Astrocyte (in vitro differentiated cells and primary cell): ENCODE measurements at places on chromosomes 2 and 18. TPM values are rescaled to one million over a fixed set of nuclear protein-coding genes. Genes with fewer than 3 reads are reported as not detected.
A peak's percentile ranks its signal among the peaks of the same experiment; 100 is the strongest.

DNA sequence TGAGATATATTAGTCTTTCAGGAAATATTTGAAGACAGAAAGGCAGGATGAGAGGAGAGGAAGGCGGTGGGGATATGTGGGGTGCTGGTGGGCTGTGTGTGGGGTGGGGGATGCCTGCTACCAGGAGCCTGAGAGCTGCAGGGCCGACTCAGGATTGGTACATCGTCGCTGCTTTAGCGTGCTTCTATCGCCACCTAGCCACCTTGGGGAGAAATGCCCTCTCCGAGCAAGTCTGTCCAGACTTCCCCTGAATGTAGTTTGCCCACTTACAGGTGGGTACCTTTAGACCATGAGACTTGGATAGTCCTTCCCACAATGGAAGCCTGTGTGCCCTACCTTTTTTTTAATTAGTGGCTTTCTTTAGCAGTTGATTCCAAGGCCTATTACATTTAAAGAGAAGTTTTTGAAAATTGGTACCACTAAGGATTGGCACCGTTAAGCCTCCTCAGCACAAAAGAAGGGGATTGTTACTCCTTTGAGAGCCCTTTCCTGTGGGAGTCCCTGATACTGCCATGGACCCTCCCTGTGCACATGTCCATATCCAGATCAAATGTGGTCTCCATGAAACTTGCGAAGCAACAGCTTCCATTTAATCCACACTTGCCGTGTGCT, 114.1 kb upstream of the NDUFV2 start:
- H3K36me3 ChIP-seq: no peaks in the 10 kb centered on the region
- H3K27ac ChIP-seq: no peak overlapping the region
- no peak overlapping the region for H3K4me3 ChIP-seq
- H3K4me1 ChIP-seq: peaks cover 13% of the 10 kb centered on the region
- no peak for DNase-seq
- no peaks in the 10 kb centered on the region for H3K27me3 ChIP-seq

- peaks cover 8% of the 10 kb centered on the region for H3K27me3 ChIP-seq
- no peak for DNase-seq
- peaks cover 11% of the 10 kb centered on the region for H3K4me1 ChIP-seq
- no peaks in the 10 kb centered on the region for H3K36me3 ChIP-seq
- no peak overlapping the region for H3K27ac ChIP-seq
These were observed 33.6 kb downstream of the TTC32 start for GRCh38 chr2:19868224-19868623.

DNA sequence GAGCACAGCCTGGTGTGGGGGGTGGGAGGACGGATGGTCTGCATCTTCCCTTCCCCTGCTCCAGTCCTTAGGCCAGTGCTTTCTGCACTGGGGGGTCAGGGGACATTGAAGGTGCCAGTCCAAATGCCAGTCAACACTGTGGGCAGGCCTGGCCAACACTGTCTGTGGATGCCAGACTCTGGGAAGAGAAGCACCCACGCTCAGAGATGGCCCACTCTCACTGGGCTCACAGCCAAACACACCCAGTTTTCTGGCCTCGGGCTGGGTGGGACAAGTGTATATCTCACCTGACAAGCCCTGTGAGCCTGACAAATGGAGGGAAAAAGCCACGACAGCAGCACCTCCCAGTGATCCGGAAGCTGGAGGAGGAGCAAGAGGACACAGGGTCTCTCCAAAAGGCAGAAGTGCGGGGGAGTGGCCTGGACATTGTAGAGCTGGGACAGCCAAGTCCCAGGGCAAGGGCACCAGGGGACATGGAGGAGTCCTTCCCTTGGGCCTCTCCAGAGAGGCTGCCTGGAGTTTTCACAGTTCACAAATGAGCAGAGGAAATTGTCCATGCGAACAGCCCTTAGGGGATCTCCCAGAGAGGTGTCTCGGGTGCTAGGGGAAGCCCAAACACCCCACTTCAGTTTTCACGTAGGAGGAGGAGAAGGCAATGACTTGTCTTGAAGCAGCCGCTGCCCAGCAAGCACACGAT, 79.3 kb downstream of the SDC1 start:
- no peaks in the 10 kb centered on the region for H3K27me3 ChIP-seq
- DNase-seq: no peak
- H3K36me3 ChIP-seq: no peaks in the 10 kb centered on the region
- H3K4me1 ChIP-seq: peaks cover 44% of the 10 kb centered on the region
- no peak overlapping the region for H3K4me3 ChIP-seq

- H3K4me1 ChIP-seq: no peaks in the 10 kb centered on the region
- no peak overlapping the region for H3K27ac ChIP-seq
- no peak overlapping the region for H3K4me3 ChIP-seq
- no peaks in the 10 kb centered on the region for H3K27me3 ChIP-seq
These were observed 73.8 kb downstream of the KCNG2 start for GRCh38 chr18:79871481-79872091.

- no peak overlapping the region for H3K27ac ChIP-seq
- peaks cover 7% of the 10 kb centered on the region for H3K4me1 ChIP-seq
- no peak overlapping the region for H3K4me3 ChIP-seq
- no peaks in the 10 kb centered on the region for H3K27me3 ChIP-seq
- no peaks in the 10 kb centered on the region for H3K36me3 ChIP-seq
These were observed 107.8 kb downstream of the CTNNA2 start for GRCh38 chr2:79620679-79621078.

GRCh38 chr2:73707636-73708035, 29.5 kb downstream of the TPRKB start:
- no peak for DNase-seq
- no peak overlapping the region for H3K4me3 ChIP-seq

DNA sequence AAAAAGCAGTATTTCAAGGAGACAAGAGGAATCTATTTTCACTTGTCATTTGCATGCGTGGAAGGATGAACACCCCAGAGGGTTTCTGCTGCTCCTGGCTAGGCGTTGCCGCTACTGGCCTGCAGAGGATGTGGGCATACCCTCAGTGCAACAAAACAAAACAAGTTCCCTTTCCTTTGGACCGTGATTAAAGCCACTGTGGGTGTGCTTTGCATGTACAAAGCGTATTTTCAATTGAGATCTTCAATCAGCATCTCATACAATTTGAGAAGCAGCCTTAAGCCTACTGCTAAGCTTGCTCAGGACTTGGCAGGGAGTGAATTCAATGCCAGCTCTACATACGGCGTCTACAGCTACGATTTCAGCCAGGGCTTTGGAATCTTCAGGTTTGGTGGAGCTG, 298.4 kb downstream of the LPIN1 start:
- DNase-seq: no peak
- H3K4me1 ChIP-seq: peaks cover 5% of the 10 kb centered on the region

GRCh38 chr18:23716516-23716915, 27.3 kb downstream of the LAMA3 start:
- no peaks in the 10 kb centered on the region for H3K36me3 ChIP-seq
- H3K4me1 ChIP-seq: peaks cover 39% of the 10 kb centered on the region
- peak overlapping the region; percentile 36 for H3K27ac ChIP-seq
- H3K27me3 ChIP-seq: no peaks in the 10 kb centered on the region

DNA sequence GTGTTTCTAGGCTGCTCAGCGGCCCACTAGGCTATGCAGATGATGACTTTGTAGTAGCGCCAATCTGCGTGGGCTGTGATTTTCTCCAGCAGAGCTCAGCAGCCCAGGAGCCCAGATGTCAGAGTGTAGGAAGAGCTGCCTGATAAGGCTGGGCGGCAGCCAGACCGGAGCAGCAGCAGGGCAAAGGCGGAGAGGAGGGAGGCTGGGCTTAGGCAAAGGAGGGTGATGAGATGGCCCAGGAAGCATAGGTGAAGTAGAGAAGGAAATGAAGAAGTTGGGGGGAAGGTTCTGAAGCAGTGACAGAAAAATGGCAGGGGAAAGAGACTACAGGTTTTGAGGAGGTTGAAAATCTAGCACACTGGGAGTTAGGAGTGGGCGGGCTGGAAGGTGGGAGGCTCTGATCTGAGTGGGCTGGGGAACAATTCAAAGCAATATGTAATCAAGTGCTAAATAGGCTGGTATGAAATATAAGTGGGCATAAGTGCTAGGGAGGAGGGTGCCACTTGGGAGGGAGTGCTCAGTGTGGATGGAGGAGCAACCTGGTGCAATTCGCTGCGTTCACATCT, 50.6 kb upstream of the STPG4 start:
- H3K36me3 ChIP-seq: no peaks in the 10 kb centered on the region
- peaks cover 28% of the 10 kb centered on the region for H3K4me1 ChIP-seq
- no peaks in the 10 kb centered on the region for H3K27me3 ChIP-seq
- H3K27ac ChIP-seq: no peak overlapping the region

DNA sequence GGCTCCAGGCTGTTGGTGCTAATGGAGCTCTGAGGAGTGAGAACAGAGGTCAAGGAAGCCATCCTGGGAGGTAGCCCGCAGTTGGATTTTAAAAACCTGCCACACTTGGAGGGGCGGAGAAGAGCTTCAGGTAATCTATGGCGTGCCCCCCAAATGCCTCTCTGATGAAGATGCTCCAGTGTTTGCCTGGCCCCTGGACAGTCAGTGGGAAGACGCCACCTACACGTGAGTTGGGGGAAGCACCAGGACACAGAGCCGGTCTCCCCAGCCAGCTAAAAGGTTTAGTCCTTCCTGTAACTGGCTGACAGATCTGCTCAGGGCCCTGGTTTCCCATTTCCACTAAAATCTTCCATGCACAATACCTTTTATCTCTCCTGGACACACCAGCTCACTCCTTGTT, 225.0 kb downstream of the TTC32 start:
- DNase-seq: no peak
- peaks cover 8% of the 10 kb centered on the region for H3K4me1 ChIP-seq
- H3K4me3 ChIP-seq: no peak overlapping the region
- H3K27me3 ChIP-seq: no peaks in the 10 kb centered on the region
- H3K27ac ChIP-seq: no peak overlapping the region

DNA sequence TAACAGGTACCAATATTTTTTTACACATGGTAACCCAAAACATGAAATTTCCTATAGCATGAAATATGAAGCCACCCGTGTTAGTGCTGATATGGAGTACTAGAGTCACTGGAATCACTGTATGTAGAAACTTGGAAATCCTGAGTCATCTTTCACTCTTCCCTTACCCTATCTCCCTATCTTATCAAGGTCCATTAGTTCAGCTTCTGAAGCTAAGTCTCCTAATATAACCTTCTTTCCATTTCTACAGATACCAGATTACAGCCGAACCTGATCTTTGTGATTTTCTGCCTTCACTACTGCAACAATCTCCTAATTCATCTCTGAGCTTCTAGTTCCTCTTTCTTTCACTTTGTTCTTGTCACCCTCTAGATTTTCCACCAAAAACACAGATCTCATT, 59.0 kb downstream of the SEPTIN10 start:
- no peak overlapping the region for H3K4me3 ChIP-seq
- H3K27me3 ChIP-seq: no peaks in the 10 kb centered on the region
- peaks cover 8% of the 10 kb centered on the region for H3K4me1 ChIP-seq
- H3K36me3 ChIP-seq: peaks cover 8% of the 10 kb centered on the region

DNA sequence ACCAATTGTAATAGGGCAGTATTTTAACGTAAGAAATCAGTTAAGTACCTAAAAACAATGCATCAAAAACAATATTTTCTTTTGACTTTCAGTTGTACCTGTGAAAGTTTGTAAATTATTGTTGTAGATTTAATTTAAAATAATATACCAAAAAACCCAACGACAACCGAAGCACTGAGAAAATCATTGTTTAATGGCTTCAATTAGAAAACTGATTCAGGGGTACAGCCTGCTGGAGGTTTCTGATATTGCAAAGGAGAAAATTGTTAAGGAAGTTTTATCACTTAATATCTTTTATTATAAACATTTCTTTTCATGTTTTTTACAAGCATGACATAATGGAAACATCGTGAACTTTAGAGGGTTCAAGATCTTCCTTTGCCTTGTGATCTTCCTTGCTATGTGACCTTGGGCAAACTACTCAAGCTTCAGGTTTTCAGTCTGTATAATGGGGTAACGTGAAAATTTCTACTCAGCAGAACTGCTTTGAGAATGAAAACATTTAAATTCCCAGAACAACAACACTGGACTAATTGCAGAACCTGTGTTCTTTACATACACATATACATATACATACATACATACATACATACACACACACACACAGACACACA, 76.3 kb upstream of the GLS start:
- no peak overlapping the region for H3K4me3 ChIP-seq
- H3K36me3 ChIP-seq: no peaks in the 10 kb centered on the region
- peaks cover 5% of the 10 kb centered on the region for H3K4me1 ChIP-seq
- no peak overlapping the region for H3K27ac ChIP-seq

- H3K27ac ChIP-seq: no peak overlapping the region
- H3K4me3 ChIP-seq: no peak overlapping the region
- peak; percentile 84 for DNase-seq
- H3K36me3 ChIP-seq: no peaks in the 10 kb centered on the region
- H3K4me1 ChIP-seq: peaks cover 19% of the 10 kb centered on the region
- no peaks in the 10 kb centered on the region for H3K27me3 ChIP-seq
These were observed 39.6 kb downstream of the TTC39C start for GRCh38 chr18:24054130-24054529.

DNA sequence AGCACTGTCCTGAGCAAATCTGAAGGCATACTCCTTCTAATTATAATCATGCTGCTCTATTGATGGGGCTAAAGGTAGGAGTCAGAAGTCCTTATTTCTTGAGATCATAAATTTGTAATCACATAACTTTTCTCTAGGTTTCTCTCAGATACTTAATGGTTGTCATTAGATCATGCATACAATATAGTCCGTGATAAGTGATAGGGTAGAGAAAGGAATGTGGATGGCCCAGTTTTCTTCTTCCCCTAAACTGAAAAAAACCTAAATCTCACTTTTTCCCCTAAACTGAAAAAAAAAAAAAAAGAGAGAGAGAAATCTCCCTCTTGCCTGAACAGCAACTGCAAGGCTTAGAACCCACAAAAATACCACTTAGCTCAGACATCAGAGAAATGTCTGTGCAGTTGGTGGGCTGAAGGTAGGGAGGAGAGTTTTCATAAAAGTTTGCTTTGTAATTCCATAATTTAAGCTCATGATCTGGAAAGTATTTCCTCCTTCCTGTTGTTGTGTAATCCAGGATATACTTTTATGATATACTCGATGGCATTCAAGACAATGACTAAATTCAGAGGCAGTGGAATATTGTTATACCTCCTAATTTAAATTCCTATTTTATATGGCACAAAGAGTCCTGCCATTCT, 79.3 kb upstream of the ITPRID2 start:
- peaks cover 32% of the 10 kb centered on the region for H3K4me1 ChIP-seq
- H3K27ac ChIP-seq: peak overlapping the region; percentile 95
- no peaks in the 10 kb centered on the region for H3K36me3 ChIP-seq
- DNase-seq: no peak

DNA sequence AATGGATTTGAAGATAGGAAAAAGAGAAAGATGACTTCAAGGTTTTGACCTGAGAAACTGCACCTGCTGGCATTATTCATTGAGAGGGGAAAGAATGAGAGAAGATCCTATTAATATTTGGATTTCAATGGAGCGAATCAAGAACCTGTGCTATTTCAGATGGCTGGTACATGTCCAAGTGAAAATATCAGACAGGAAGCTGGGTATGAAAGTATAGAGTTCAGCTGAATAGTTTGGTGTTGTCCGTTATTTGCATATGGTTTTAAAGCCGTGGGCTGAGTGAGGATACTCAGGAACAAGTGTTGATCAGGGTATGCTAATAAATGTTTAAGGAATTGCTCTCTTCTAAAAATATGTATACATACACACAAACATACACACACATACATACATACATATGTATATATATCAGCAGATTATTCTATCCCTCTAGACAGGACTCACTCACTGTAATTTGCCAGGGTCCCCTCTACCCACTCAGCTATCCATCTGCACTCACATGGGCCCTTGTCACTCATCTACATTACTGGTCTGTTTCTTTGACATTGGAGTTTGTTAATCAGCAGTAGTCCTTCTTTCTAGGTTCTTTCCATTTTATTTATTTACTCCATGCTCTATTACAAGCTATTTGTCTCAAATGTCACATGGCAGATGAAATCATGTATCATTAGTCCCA, 33.9 kb upstream of the IKZF2 start:
- H3K4me1 ChIP-seq: peaks cover 23% of the 10 kb centered on the region
- no peak for DNase-seq
- no peak overlapping the region for H3K27ac ChIP-seq
- H3K36me3 ChIP-seq: no peaks in the 10 kb centered on the region
- no peak overlapping the region for H3K4me3 ChIP-seq

The TMEM247 gene
- not detected in 2 replicates for total RNA-seq

The TCF23 gene
- total RNA-seq: not detected in 2 replicates

The ICOS gene
- not detected in 2 replicates for total RNA-seq

The ALLC gene
- not detected in 2 replicates for total RNA-seq

The CPLX4 gene
- total RNA-seq: not detected in 2 replicates

The MEP1B gene
- not detected in 2 replicates for total RNA-seq
